Activated CD4-positive, alpha-beta T cell treated with anti-CD3 and anti-CD28 coated beads for 36 hours (primary cell): ENCODE measurements at places on chromosomes 16 and 17.

GRCh38 chr16:9849697-9850245, 332.5 kb downstream of the GRIN2A start:
- no peak for DNase-seq

DNA sequence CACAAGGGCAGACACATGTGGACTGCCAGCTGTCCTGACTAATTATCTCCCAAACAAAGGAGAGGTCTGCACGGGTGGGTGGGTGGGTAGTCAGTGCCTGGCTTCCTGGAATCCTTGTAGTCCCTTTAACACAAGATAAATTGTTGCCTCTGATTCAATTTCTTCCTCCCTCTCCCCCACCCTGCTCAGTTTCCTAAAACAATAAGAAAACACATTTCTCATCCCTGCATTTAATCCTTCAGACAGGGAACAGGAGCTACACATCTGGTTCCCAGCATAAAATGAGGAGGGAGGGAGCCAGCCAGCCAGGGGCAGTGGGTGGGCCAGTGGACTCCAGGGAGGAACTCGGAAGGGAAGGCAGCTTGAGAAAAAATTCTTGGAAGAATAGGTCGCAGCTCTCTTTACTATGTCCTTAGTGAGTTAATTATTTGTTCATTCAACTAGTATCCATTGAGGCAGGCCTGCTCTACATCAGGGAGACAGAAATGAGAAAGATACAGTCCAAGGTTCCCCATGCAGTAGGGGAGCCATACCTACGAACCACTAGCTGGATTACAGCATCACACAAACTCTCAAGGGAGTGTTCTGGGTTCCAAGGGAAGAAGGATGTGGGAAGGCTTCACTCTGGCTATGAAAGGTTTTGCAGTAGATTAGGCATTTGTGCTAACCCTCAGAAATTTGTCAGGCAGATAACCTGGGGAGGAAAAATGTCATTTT, 58.3 kb downstream of the CCT6B start:
- DNase-seq, result no peak

- no peak for DNase-seq
These were observed 33.1 kb downstream of the CNGB1 start for GRCh38 chr16:57937861-57938260.

DNA sequence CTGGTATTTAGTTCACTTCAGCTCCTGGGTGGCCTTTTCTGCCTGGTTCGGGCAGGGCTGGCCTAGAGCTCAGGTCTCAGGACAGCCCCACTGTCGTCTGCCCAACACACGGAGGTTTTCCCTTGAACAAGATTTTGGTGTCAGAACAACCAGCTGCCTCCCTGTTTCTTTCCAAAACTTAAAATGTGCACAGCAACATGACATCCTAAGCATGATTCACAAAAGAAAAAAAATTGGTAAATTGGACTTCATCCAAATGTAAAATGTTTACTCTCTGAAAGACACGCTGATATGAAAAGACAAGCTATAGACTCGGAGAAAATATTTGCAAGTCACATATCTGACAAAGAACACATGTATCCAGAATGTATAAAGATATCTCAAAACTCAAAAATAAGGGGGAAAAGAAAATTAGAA, 197.8 kb upstream of the CHMP6 start:
- DNase-seq, result no peak

DNA sequence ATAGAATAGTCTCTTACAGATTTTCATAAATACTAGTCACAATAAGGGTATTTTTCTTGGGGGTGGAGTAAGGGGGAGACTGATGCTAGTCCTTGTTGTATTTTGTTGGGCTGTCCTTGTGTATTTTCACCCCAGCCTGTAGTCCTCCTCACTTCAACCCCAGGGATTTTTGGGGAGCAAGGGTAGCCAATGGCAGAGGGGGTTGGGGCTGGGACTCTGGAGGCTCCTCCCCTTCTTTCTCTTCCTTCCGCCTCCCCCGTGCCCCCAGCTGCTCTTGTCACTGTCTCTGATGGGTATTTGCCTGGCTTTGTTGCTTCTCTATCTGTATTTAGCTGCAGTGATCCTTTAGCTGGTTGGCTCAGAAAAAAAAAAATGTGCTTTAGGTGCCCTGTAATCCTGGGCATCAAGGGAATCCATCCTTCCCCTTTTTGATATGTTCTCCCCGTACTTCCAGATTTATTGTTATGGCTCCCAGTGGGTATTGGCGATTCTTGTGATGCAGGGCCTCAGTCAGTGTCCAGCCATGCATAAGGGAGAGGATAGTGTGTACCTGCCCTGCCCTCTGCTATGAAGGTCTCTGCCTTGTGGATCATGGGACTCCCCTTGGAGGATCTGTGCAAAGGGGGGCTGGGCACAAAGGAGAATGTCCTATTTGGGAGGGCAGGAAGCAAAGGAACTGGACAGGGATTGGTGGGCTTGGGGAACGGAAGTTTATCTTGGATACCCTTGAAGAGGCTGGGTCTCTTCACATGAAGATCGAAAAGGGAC, 16.5 kb downstream of the SNF8 start:
- no peak for DNase-seq

DNA sequence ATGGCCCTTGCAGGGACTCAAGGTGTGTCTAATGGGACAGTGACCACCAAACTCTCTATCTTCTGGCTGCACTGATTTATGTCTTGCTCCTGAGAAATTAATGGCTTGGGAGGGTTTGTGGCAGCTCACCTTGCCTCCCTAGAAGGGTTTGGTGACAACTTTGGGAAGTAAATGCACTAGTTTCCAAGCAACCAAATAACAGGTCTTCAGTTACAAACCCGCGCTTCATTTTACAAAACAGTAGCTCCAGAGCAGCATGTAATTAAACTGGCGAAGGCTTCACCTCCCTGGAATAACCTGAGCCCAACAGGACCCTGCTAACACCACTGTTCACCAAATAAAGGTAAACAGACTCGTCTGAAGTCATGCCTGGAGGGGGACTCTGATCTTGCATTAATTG, 318.3 kb downstream of the SLC39A11 start:
- DNase-seq, result no peak

DNA sequence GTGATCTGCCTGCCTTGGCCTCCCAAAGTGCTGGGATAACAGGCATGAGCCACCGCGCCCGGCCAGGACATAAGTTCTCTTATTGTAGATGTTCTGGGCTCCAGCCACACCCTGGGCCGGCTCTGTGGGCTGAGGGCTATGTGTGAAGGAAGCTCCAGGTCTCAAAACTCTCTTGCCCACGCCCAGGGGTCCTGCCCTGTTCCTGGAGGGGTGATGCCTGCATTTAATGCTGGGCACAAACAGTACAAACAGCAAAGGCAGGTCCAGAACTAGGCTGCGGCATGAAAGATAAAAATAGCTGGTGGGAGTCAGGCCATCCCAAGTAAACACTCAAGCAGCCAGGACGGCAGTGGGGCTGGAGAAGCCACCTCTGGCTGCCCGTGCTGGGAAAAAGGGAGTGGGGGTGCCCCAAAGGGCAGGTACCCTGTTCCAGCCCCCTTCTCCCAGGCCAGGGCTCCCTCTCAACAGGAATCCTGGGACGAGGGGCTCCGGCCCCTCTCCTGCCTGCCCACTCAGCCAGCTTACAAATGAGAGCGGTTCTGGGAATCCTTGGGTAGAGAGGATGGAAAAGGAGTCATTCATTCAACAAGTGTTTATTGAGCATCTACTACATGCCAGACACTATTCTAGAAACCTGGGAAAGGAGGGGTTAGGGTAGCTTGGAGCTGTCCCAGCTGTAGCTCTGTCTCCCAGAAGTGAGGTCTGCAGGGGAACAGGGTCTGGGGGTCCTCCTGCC, 4.6 kb downstream of the TRIM47 start:
- DNase-seq, result no peak

DNA sequence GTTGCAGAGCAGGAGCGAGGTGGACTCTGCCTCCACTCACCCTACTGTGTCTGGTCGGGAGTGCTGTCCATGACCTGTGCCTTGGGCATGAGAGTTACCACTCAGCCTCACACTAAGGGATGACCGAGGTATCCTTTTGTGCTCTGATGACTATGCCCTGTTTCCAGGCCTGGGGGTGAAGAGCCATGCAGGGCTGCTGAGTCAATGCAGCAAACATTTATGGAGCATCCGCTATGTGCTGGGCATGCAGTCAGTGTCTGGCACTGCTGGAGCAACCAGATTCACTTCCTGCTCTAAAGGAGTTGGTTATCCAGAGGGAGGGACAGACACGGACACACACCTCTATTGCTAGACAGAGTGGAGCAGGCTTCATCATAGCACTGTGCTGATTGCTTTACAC, 7.6 kb upstream of the HNF1B start:
- DNase-seq, result no peak

DNA sequence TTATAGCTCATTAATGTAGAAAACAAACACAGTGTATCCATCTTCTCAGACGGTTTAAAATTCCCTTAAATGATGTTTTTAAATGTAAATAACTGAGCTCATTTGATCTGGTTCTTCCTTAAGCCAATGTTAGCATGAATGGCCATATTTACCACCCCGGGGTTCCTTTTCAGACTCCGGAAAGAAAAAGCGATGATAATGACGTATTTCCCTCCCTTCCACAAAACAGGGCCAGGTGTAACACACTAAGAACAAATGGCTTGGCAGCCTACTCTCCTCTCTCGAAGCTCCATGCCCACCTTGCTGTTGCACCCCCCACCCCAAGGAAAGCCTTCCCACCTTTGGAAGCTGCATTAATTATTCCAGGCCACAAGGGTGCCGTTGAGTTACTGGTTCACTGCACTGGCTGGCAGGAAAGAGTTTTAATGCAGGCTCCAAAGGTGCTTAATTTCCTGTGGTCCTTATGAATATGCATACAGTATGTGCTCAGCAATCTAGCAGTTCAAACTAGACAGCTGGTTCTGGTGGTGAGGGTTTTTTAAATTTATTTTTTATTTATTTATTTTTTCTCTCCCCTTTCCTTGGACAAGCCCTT, 378.9 kb downstream of the WWOX start:
- DNase-seq, result peak; percentile 32

DNA sequence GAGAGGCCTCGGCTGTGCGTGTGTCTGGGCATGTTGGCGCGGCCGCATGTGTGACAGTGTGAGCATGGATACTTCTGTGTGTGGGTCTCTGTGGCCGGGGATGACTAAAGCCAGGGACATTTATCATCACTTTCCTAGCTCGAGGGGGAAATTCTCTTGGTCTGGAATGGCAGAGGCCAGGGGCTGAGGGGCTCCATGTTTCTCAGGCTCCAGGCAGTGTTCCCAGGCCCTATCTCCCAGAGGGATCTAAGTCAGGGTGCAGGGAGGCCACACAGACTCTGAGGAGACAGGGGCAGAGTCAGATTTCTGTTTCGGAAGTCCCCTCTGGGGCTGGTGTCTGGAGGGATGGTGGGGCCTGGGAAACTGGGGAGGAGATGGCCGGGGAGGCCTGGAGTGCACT, 23.7 kb upstream of the SPNS2 start:
- no peak for DNase-seq
